ENCODE measurements at places on chromosomes 5 and 9.

GRCh38 chr5:93107141-93107540 lies 473.9 kb downstream of the NR2F1-AS1 start:
- DNase-seq = no peak

DNA sequence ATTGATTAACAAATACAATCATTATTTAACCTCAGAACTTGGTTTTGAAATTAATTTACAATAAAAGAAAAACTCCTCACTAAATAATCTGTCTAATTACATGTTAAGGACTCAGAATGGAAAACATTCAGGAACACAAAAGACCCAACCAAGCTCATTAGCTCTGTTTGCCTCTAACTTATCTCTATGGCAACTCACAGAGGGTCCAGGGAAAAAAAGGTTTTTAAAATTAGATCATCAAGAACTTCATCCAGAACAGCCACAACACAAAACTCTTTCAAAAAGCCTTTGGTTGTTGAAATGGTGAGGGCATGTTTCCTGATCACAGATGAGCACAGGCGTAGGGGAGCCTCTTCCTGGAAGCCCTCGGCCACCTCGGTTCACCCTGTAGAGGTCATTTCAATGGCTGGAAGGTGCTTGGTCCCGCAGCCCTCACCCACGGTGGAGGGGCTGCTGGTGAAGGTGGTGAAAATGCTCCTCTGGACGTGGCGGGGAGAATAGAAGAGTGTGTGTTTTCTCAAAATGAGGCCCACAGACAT lies 17.2 kb upstream of the TCF7 start:
- DNase-seq = peak; percentile 55

GRCh38 chr5:148957591-148958202 lies 105.2 kb downstream of the SH3TC2 start:
- DNase-seq = no peak

- no peak for DNase-seq
Measured at GRCh38 chr5:173452119-173452905, 124.1 kb upstream of the STC2 start.

DNA sequence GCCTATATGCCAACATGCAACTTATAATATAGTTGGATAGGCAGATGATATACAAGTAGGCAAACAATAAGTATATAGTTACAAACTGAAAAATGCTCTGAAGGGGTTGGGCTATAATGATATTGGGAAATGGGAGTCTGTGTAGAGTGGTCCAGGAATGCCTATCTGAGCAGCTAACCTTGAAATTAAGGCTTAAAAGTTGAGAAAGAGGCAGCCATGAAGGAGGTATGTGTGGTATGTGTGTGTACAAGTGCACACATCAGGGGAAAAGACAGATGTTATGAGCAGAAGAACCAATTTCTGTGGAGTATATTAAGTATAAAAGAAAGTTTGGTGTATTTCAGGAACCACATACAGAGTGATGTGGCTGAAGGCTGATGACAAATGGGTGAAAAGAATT lies 154.9 kb upstream of the PAPPA start:
- no peak for DNase-seq

GRCh38 chr9:95053611-95054570 lies 263.6 kb downstream of the FANCC start:
- no peak for DNase-seq

DNA sequence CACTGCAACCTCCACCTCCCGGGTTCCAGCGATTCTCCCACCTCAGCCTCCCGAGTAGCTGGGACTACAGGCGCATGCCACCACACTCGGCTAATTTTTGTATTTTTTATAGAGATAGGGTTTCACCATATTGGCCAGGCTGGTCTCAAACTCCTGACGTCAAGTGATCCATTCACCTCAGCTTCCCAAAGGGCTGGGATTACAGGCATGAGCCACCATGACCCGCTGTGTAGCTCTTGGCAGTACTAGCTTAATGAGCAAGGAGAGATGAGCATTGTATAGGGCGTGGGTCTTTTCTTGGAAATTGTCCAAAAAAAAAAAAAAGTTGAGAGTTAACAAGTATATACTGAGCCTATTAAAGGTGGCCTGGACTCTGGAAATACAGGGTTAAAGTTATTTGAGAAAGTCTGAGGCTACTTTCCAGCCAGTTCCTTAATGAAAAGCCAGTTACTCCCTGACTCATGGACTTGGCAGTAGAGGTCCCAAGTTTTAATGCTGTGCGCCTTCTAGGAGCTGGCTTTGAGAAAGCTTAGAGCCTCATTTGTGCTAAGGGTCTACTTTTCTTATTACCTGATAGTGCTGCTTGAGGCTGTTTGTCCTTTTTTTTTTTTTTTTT lies 4.2 kb upstream of the FGF18 start:
- peak; percentile 78 for DNase-seq

All from astrocyte of the cerebellum (primary cell).